IMR-90 (cell line): ENCODE measurements at places on chromosomes 3 and 15. TPM values are rescaled to one million over a fixed set of nuclear protein-coding genes. Genes with fewer than 3 reads are reported as not detected.

TGM4 gene
- 0.03 and 0.10 TPM in 2 replicates for polyA plus RNA-seq

RASL12 gene
- polyA plus RNA-seq: 0.19 and 0.22 TPM in 2 replicates

TAGLN3 gene
- 7.7 TPM in 2 replicates for polyA plus RNA-seq

TRMT10C gene
- 11.6 and 13.6 TPM in 2 replicates for polyA plus RNA-seq

RBPMS2 gene
- polyA plus RNA-seq: 2.3 and 2.8 TPM in 2 replicates

CACNA1D gene
- 0.07 TPM in 2 replicates for polyA plus RNA-seq

C3orf85 gene
- polyA plus RNA-seq: not detected in 2 replicates

MCTP2 gene
- polyA plus RNA-seq: 5.1 and 6.6 TPM in 2 replicates

SPG11 gene
- 27.6 and 30.8 TPM in 2 replicates for polyA plus RNA-seq

GP5 gene
- 0.12 and 0.16 TPM in 2 replicates for polyA plus RNA-seq

TMA7 gene
- polyA plus RNA-seq: 220 and 240 TPM in 2 replicates

MYZAP gene
- not detected in 2 replicates for polyA plus RNA-seq

ITGB5 gene
- polyA plus RNA-seq: 101 and 102 TPM in 2 replicates

SYNPR gene
- polyA plus RNA-seq: not detected in 2 replicates

FRMD5 gene
- polyA plus RNA-seq: 4.1 and 4.8 TPM in 2 replicates

TRIM71 gene
- polyA plus RNA-seq: not detected in 2 replicates

LMAN1L gene
- not detected in 2 replicates for polyA plus RNA-seq

MINAR1 gene
- 0.55 and 0.65 TPM in 2 replicates for polyA plus RNA-seq

SPINK8 gene
- not detected in 2 replicates for polyA plus RNA-seq

PIF1 gene
- polyA plus RNA-seq: 19.2 and 19.9 TPM in 2 replicates

CPNE9 gene
- polyA plus RNA-seq: not detected in 2 replicates

CHRD gene
- polyA plus RNA-seq: 0.09 TPM in 2 replicates

TM6SF1 gene
- polyA plus RNA-seq: 1.3 and 1.9 TPM in 2 replicates

GP9 gene
- polyA plus RNA-seq: not detected in 2 replicates

GOLGA6L10 gene
- 0.62 and 0.79 TPM in 2 replicates for polyA plus RNA-seq

POC1A gene
- polyA plus RNA-seq: 11.5 TPM in 2 replicates

DNA sequence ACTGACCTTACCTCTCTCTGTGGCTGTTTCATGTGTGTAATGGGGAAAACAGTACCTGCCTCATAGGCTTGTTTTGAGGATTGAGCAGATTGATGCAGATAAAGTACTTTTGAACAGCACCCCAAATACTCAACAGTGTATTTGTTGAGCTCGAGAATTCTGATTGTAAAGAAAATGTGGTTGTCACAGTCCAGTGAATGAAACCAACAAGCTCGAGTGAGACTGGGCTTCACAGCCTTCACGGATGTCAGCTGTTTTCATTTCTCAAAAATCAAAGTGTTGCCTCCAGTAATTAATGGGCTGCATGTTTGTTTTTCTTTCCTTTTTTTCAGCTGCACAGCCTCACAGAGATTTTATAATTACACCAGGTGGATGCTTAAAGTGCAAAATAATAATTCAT lies 43.7 kb downstream of the PARP15 start:
- DNase-seq: no peak

- DNase-seq: no peak
Observed at GRCh38 chr3:77041811-77042210, 1.9 kb downstream of the ROBO2 start.

GRCh38 chr15:82146990-82147461 lies 101.2 kb upstream of the MEX3B start:
- DNase-seq: peak; percentile 90

GRCh38 chr3:197782230-197782629 lies 8.8 kb upstream of the LRCH3 start:
- DNase-seq: no peak

GRCh38 chr3:43858294-43858701 lies 167.6 kb downstream of the ABHD5 start:
- peak; percentile 63 for DNase-seq

DNA sequence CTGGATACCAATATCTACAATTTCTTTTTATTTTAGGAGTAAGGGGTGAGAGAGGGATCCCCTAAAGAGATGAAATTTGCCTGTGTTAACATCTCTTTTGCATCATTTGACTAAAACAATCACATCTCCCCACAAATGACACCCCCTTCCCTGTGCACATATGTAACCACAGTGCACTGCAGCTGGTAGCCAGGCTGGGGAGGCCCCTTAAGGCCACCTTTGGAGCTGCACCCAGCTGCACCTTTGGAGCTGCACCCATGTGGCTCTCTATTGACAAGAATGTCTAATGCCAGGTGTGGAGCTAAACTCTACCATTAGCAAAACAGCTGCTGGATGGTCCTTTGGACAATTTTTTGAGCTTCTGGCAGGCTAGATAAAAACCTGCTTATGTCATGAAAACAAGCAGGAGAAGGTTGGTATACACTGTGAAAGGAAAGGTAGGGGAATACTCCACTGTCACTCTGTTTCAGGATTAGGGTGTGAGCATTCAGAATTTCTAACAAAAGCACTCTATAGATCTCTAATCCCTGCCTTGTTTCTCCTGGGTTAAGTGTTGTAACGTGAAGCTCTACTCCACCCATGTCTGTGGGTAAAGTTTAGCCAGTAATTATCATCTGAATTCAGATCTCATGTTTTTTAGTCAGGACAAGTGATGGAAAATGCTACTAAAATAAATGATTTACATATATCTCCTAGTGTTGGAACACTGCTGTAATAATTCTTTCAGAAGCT lies 52.1 kb downstream of the TFG start:
- no peak for DNase-seq

GRCh38 chr3:123633530-123633929 lies 48.7 kb upstream of the HACD2 start:
- DNase-seq: no peak

- DNase-seq: no peak
Observed at GRCh38 chr15:42705336-42705735, 31.6 kb downstream of the CDAN1 start.

- DNase-seq: no peak
Observed at GRCh38 chr15:39282663-39283208, 298.1 kb upstream of the THBS1 start.

GRCh38 chr3:184409946-184410500 lies 30.2 kb downstream of the CHRD start:
- no peak for DNase-seq

GRCh38 chr15:33460166-33460805 lies 149.5 kb downstream of the RYR3 start:
- no peak for DNase-seq

GRCh38 chr15:45588219-45588875 lies 1.2 kb downstream of the BLOC1S6 start:
- peak; percentile 41 for DNase-seq

GRCh38 chr15:74295800-74296199 lies 59.7 kb downstream of the CCDC33 start:
- no peak for DNase-seq

GRCh38 chr15:27480642-27481041 lies 509.7 kb downstream of the GABRG3 start:
- DNase-seq: no peak

- peak; percentile 83 for DNase-seq
Observed at GRCh38 chr3:43155464-43156121, 49.7 kb upstream of the POMGNT2 start.

DNA sequence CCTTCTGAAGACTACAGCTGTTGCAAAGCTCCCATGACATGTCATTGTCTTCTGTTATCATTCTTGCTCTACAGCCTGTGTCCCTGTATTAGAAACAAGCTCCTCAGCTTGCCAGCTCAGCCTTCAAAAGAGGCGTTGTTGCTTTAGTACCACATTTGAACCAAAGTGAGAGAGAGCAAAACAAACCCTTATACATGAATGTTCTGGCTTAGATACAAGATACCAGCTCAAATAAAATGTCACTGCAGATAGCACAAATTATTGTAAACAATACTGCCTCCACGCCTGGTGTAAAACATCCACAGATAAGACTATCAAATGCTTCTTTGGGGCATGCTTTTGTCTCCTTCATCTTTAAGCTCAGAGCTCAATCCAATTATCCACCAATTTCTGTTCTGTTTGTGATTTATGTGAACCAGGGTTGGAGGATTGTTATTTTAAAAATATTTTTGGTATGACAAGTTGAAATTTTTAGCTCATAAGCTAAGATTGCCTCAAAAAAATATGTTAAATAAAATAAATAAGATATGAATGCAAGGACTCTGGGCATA lies 403.6 kb upstream of the CDIN1 start:
- no peak for DNase-seq

DNA sequence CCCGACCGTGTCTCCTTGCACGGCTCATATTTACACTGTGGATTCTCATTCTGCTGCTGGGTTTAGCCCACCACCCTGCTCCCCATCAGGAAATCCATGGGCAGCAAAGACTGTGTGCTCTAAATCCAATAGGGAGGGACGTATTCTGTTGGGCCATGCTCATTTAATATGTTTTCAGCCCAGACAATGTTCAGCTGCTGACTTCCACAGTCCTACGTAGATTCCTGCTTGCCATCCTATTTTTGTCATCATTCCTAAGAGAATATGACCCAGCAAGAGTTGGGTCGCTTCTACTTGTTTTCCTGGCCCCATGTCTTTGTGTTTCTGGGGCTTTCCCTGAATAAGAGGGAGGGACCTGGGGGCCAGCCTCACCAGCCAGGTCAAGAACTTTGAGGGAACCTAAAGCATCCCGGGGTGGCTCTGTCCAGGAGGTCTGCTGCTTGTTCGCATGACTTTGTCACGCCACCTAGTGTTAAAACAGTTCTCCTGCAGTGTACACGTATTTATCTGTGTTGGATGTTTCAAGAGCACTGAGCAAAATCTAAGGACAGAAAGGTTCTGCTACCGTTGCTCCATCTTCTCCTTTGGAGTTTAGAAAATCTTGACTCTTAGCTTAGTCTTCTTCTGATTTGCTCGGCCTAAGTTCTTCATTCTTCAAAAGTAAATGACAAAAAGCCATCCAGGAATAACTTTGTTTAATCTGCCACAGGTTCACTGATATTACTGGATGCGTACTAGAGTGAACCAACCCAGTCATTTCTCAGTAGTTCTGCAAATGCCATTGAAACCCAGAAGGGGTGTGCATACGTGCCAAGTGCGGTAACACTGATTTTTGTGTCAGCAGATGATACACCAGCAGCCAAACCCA lies 79.8 kb upstream of the NR2E3 start:
- DNase-seq: peak; percentile 77

- no peak for DNase-seq
Observed at GRCh38 chr3:11969986-11970385, 34.2 kb upstream of the SYN2 start.

- no peak for DNase-seq
Observed at GRCh38 chr3:193897288-193897687, 238.7 kb upstream of the HES1 start.

- DNase-seq: peak; percentile 83
Observed at GRCh38 chr3:40299721-40300335, 9.7 kb upstream of the EIF1B start.

GRCh38 chr15:40217166-40217824 lies 21.6 kb upstream of the PAK6 start:
- peak; percentile 70 for DNase-seq

- DNase-seq: no peak
Observed at GRCh38 chr15:44188795-44189194, 6.3 kb downstream of the FRMD5 start.

GRCh38 chr3:141681390-141681780 lies 56.7 kb upstream of the RNF7 start:
- no peak for DNase-seq

GRCh38 chr3:105938806-105939205 lies 70.0 kb upstream of the CBLB start:
- no peak for DNase-seq

GRCh38 chr15:58569455-58569854 lies 137.7 kb downstream of the LIPC start:
- no peak for DNase-seq
